ENCODE measurements at places on chromosomes 6 and 20. TPM values are rescaled to one million over a fixed set of nuclear protein-coding genes. Genes with fewer than 3 reads are reported as not detected.

- no peak for DNase-seq
Measured at GRCh38 chr6:42176981-42177380, 3.8 kb downstream of the GUCA1A start.

KAT14 gene
- 23.2 TPM for total RNA-seq

DNA sequence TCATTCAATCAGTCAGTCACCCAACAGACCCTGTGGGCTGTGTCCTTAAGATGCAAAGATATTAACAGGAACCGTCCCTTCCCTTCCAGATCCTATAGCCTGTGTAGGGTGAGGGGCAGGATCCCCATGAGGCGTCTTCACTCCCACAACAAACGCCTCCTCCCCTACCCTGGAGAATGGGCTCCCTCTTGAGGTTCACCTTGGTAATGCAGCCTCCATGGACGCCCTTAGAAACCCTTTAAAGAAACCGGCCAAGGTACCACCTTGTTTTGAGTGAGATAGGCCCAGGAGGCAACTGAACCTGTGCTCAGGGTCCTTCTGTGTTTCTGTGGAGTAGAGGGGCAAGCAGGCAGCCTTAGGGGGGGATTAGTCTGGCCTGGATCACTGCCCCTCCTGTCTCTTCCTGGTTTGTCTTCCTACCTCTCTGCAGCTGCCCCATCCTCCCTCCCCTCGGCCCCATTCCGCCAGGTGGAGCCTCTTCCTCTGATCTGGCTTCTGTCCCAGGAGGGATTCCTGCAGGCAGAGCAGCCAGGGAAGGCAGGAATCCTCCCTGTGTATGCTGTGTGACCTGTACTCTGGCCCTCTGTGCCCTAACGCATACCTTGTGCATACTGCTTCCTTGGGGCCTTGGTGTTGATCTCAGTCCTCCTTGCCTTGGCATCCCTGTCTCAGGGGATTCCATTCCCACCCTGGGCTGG lies 6.6 kb upstream of the GUCA1A start:
- DNase-seq: peak; percentile 61

DNA sequence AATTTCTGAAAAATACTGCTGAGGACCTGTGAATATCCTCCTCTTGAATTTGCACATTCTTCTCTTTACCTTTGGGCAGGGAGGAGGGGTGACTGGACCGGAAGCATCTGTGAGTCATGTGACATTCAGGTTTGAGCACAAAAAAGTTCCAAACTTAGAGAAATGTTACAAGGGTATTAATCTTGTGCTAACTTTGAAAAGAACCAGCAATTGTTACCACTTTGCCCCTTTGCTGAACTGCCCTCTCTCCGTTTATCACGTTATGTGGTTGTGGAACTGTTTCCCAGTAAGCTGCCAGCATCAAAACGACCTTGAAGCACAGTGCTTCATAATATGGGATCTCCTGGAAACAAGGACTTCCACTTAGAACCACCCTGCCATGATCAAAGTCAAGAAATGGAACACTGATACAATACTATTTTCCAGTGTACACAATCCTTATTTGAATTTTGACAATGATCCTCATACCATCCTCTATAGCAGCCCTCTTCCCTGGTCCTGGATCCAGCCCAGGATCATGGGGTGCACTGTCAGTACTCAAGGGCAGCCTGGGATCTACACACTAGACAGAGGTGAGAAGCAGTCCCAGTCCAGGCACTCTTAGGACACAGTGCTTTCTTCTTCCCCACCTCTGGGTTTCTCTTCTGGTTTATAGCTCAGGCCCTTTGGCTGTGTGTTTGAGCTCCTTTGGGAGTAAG lies 2.3 kb upstream of the TUBB1 start:
- DNase-seq: no peak

DNA sequence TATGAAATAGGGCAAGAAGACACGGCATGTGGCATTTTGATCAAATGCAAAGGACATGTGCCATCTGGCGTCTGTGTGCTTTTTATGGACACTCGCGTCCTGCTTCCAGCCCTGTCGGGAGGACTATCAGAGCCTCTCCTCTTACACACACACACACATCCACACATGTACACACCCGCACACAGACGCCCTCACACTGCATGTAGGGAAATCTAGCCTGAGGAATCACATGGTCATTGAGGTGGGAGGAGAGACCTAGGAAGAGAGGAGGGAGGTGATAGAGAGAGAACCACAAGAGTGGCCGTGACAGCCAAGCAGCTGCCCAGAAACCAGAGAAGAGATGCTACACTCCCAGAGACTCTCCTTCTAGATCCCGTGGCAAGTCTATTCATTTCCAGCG lies 105.9 kb upstream of the CDYL start:
- no peak for DNase-seq

GRCh38 chr6:34039943-34040342 lies 105.9 kb downstream of the GRM4 start:
- DNase-seq: no peak

DNA sequence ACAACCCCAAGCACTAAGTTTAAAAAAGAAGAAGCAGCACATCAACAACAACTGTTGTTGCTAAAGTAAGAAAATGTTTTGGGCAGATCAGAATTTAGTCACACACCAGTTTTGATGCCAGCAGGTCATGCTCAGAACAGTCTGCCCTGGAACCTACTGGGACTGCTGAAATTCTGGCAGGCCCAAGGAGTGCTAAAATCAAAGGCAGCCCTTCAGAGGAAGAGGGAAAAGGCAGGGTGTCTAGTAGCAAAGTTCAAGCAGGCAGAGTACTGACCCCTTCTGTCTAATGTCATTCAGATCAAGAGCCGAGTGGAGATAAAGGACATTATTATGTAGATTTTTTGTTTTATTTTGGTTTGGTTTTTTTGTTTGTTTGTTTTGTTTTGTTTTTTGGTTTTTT lies 96.6 kb upstream of the LOC128125822 start:
- DNase-seq: no peak

- no peak for DNase-seq
Measured at GRCh38 chr6:146426516-146426915, 117.1 kb upstream of the RAB32 start.

BPIFA1 gene
- total RNA-seq: not detected

GRCh38 chr6:31576897-31577578 lies 1.7 kb downstream of the TNF start:
- DNase-seq: no peak

GLP1R gene
- not detected for total RNA-seq

GRCh38 chr6:121776054-121776453 lies 340.6 kb downstream of the GJA1 start:
- no peak for DNase-seq

FAM209B gene
- total RNA-seq: not detected

- no peak for DNase-seq
Measured at GRCh38 chr6:167546611-167547327, 221.9 kb downstream of the TTLL2 start.

DNA sequence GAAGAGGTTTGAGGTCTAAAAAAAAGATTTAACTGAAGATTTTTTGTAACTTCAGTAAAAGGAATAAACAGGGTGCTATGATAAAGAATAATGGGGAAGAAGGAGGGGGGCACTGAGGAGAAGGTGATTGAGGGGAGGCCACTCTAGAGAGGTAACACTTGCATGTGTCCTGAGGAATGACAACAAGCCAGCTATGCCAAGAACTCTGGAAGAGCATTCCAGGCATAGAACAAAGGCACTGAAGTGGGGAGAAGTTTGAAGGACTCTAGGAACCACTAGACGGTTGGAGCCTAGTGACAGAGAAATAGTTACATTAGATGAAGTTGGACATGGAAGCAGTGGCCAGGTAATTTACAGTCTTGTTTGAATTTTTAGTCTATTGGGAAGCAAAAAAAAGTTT lies 10.8 kb upstream of the SF3B5 start:
- no peak for DNase-seq

- DNase-seq: no peak
Measured at GRCh38 chr6:8100159-8100854, 2.0 kb downstream of the EEF1E1 start.

DNA sequence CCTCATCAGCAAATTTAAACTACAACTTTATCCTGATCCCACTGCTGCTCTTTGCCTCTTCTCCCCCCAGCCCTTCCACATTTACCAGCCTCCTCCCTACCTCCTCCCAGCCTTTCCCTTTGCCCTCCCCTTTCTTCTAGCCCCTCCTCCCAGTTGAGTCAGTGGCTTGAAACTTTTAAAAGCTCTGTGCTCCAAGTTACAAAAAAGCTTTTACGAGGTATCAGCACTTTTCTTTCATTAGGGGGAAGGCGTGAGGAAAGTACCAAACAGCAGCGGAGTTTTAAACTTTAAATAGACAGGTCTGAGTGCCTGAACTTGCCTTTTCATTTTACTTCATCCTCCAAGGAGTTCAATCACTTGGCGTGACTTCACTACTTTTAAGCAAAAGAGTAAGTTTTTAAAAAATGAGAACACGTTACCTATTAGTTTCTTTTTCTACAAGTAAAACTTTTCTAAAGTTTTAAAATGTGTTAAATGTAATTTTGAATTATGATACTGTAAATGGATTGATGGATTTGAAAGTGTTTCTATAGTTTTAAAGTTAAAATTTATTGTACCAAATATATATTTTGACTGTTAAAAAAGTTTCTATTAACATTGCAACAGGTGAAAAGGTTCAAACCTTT lies at the start of gene GJA1:
Gene GJA1, plus strand, starts transcription at position 203 of the 626 bp plus-strand sequence. CDS start 11,202 bp downstream, outside the sequence.
- DNase-seq: peak; percentile 7

SLC22A23 gene
- total RNA-seq: 0.81 TPM

OLIG3 gene
- not detected for total RNA-seq

- DNase-seq: peak; percentile 46
Measured at GRCh38 chr6:126176282-126176681, 163.6 kb upstream of the CENPW start.

DNA sequence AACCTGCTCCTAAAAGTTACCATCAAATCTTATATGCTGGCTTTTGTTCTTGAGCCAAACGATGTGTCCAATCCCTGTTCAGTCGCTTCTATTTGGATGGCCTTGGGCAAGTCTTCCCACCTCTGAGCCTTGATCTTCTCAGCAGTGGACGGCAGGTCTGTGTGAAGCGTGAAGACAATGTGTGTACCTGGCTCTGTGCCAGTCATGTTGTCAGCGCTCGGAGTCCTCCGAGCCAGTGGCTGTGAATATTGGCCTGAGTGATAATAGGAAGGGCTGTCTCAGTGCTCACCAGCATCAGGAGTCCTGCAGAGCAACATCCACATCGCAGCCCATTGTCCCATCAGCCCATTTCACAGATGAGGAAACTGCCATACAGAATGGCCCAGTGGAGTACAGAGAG lies 219.0 kb downstream of the CDC5L start:
- DNase-seq: peak; percentile 44

DNA sequence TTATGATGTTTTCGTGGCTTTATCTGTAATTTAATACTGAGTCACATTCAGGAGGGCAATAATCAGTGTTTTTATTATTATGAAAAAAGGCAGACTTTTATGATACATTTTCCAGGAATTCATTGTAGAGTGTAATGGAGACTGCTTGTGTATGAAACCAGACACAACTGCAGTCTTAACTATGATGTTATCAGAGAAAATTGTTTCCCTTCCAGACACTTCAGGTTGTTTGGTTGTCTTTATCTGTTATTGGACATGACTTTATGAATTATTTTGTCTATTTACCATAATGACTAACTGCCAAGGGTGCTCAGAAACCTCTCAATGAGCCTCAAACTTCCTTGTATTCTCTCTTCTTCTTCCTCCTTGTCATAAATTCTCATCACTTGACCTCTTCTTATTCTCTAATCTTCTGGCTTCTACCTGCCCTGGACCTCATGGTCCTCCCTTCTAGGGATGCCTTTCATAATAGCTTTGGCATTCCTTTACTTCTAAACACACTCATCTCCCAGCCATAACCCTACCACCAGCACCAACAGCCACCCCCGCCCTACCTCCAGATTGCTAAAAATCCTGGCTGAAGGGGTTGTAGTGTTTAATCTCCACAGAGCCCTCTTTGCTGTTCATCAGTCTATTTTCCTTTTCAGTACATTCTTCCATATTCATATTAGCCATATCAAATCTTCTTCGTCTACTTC lies 492.5 kb downstream of the CDKAL1 start:
- DNase-seq: no peak

PRND gene
- not detected for total RNA-seq

DNA sequence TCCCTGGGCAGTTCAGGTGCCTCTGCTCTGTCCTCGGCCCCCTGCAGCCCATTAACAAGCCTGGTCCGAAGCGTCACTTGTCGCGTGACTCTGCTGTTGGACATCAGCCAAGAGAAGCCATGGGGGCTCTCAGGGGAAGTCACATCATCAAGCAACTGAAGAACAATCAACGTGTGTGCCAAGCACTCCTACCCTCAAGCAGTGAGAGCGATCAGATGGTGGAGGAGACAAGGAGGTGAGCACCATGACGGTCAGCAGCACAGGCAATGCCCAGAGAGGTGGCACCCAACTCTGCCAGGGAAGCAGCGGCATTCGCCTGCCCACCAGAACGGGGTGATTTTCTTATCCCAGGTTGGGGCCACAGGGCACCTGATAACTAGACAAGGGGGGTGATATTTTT lies 132.7 kb downstream of the AGPAT4 start:
- no peak for DNase-seq

- DNase-seq: peak; percentile 16
Measured at GRCh38 chr6:154403788-154404187, 47.2 kb upstream of the IPCEF1 start.

RCAN2 gene
- total RNA-seq: 0.43 TPM

GRCh38 chr6:148146717-148147462 lies 195.7 kb upstream of the SASH1 start:
- peak; percentile 36 for DNase-seq

- no peak for DNase-seq
Measured at GRCh38 chr6:139801571-139802321, 427.3 kb upstream of the CITED2 start.

PROCR gene
- 9.6 TPM for total RNA-seq

DNA sequence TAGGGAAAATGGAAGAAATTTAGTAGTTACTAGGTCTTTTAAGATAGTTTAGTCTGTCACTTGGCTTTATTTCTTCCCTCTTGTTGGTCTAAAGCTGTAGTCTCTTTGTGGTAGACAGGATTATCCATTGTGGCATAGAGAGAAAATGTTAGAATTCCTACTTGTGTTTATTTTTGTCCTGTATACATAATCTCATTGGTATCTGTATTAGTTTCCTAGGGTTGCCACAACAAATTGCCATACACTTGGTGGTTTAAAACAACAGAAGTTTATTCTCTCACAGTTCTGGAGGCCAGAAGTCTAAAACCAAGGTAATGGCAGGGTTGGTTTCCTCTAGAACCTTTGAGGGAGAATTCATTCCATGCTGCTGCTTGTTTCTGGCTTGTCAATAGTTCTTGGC lies 119.4 kb downstream of the ZFAND3 start:
- DNase-seq: no peak

- peak; percentile 15 for DNase-seq
Measured at GRCh38 chr6:3913077-3913957, 64.1 kb downstream of the FAM50B start.

GRCh38 chr20:38602185-38602581 lies 574 bp downstream of the ARHGAP40 start:
- DNase-seq: no peak

ZNF311 gene
- total RNA-seq: not detected

DNA sequence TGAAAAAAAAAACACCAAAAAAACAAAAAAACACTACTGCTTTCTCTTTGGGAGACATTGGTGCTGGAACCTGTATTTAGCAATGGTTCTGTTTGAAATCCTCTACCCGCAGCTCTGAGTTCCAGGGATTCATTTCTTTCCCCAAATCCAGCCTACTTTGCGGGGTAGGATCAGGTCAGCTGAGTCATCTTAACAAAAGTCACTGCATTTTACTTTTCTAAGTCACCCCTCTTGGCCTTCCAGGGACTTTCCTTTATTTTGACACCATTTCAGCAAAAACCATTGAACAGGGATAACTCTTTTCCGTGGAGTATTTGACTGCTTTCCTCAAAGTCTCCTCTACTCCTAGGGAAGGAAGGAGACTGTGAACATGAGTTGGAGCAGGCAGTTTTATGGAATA lies 837.6 kb downstream of the MAFB start:
- no peak for DNase-seq

- DNase-seq: peak; percentile 50
Measured at GRCh38 chr20:35320396-35321126, 28.3 kb upstream of the FAM83C start.
